ENCODE measurements at places on chromosomes 1 and 21.

DNA sequence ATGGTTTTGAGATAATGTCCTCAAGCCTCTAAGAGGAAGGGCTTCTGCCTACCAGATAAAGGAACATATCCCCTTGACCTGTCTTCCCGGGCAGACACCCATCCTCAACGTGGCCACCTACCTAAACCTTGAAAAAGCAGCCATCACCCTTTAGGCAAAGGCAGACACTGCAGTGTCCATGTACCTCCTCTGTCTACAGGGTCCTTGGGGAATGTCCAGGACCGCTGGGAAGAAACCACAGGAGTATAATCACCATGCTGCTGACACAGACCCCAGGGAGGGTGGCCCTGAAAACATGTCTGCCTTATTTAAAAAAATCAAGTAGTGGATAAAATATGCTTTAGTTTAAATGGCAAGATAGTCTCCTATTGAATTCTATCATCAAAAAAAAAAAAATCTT lies 16.6 kb downstream of the BCAR3 start:
- DNase-seq: no peak

GRCh38 chr1:186492531-186493291 lies 31.8 kb upstream of the PDC start:
- no peak for DNase-seq

- DNase-seq: no peak
These were observed 367.3 kb downstream of the SMYD3 start for GRCh38 chr1:246139745-246140182.

DNA sequence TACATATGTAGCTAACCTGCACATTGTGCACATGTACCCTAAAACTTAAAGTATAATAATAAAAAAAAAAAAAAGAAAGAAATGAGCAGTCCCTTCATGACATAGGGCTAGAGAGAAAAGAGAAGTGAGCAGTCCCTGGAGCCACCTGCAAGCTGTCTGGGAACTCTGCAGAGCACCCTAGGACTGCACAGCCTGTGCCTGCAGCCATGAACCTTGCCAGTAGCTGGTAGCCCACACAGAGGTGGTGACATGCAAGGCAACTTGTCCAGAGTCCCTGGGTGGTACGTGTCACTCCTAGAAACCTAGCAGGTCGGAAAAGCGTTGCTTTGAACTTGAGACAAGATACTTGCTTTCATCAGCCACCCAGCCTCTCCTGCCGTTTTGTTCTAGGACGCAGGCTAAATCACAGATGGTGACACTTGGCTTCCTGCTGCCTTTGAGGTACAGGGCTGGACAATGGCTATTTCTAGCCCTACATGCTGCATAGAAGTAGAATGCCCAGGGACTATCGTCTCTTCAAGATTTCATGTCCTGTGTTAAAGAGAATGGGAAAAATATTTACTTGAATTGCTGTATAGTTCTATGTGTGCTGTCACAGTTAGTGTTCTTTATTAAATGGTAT lies 260.9 kb downstream of the LTN1 start:
- no peak for DNase-seq

GRCh38 chr1:224061436-224061835 lies 52.5 kb upstream of the FBXO28 start:
- DNase-seq: no peak

DNA sequence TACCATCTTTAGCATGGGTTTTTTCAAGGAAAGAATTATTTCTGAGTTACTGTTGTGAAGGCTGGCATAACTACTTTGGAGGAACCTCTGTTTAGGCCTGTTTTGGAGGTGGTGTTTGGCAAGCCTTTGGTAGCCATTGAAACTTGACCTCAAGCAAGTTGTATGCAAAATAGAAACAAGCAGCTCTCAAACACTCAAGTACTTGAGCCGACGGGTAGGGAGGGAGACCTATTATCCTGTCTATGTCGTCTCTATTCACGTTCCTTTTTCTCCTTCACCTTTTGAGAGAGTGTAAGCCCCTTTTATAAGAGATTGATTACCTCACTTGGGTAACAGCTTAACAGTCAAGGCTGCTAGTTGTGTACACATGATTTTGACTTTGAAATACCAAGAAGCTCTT lies 878.3 kb upstream of the CXADR start:
- no peak for DNase-seq

GRCh38 chr1:244171241-244171985 lies 120.3 kb downstream of the ZBTB18 start:
- DNase-seq: peak; percentile 26

GRCh38 chr1:66305927-66306326 lies 228.0 kb upstream of the SGIP1 start:
- DNase-seq: no peak

GRCh38 chr21:38524168-38525153 lies 26.2 kb upstream of the ERG start:
- no peak for DNase-seq

DNA sequence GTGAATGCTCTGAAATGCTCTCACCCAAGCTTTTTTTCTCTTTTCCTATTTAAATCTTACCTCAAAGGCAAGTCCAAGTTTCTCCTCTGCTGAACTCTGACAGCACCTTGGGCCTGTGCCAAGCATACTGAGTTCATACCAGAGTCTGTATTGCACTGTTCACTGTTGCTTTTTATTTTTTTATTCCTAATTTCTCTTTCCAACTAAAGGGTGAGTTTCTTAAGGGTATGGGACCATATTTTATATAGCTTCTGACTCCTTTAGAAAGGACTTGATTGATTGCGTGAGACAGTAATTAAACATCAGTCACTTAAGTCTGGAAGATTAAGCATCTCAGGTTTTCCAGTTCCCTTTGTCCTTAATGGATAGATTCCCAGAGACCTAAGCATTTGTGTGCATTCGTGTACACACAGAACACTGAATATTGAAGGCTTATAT lies 69.9 kb downstream of the CACHD1 start:
- DNase-seq: peak; percentile 8

- no peak for DNase-seq
These were observed 355.7 kb upstream of the DUSP10 start for GRCh38 chr1:222097588-222097987.

DNA sequence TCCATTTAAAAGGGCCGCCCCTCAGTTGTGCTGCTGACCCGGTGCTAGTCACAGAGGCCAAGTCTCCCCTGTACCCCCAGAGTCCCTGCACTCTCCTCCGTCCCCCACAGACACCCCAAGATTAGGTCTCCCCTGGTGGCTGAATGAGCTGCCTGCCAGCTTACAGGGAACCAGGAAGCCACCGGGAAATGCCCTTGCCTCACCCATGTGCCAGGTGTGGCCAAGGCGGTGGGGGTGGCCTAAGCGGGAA lies 32.7 kb downstream of the HSPG2 start:
- no peak for DNase-seq

DNA sequence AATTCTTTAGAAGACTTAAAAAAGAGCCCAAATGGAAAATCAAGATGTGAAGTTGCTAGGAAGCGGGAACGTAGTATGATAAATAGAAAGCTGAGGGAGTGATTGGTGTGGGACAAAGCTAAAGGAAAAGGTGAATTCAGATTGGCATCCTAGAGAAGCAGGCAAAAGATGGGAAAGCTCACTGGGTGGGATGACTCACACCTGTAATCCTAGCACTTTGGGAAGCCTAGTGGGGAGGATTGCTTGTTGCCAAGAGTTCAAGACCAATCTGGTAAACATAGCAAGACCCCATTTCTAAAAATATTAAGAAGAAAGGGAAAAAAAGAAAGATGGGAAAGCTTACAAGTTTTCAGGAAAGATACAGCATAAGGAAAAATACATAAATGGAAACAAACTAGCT lies 1.8 kb downstream of the MRPS21 start:
- DNase-seq: no peak

GRCh38 chr21:45372732-45373355 lies 32.1 kb upstream of the COL18A1 start:
- DNase-seq: no peak

- no peak for DNase-seq
These were observed 15.5 kb downstream of the CHI3L2 start for GRCh38 chr1:111242805-111243523.

DNA sequence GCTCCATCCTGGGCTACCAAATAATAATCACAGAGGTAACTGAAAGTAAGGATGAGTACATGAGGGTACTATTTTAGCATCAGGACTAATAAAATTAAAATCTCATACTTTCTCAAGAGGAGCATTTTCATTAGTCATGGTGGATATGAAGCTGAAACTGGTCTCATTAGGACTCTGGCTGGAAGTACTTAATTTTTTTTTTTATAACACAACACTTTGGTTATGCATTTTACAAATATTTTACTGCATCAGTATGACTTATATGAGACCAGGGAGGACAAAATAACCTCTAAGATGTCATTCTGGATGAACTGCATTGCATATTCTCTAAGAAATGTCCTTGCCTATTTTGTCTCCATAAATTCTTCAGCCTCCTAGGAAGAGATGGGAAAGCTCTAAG lies 290.9 kb downstream of the HLX start:
- DNase-seq: no peak

- DNase-seq: no peak
These were observed 11.0 kb downstream of the DNM3 start for GRCh38 chr1:171852272-171852671.

DNA sequence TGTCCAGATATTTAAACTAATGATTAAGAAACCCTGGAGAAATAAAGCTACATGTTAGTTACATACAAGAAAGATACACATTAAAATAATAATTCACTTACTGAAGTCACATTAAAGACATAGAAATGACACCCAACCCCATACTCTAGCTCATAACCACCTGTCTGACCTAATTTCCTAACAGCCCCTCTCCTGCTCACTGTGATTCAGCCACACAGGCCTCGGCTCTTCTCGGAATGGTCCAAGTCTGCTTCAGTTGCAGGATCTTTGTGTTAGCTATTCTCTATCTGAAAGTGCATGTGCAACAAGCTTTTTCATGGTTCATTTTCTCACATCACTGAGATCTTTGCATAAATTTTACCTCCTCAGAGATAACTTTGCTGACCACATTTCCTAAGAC lies 209.8 kb downstream of the TM2D1 start:
- no peak for DNase-seq

DNA sequence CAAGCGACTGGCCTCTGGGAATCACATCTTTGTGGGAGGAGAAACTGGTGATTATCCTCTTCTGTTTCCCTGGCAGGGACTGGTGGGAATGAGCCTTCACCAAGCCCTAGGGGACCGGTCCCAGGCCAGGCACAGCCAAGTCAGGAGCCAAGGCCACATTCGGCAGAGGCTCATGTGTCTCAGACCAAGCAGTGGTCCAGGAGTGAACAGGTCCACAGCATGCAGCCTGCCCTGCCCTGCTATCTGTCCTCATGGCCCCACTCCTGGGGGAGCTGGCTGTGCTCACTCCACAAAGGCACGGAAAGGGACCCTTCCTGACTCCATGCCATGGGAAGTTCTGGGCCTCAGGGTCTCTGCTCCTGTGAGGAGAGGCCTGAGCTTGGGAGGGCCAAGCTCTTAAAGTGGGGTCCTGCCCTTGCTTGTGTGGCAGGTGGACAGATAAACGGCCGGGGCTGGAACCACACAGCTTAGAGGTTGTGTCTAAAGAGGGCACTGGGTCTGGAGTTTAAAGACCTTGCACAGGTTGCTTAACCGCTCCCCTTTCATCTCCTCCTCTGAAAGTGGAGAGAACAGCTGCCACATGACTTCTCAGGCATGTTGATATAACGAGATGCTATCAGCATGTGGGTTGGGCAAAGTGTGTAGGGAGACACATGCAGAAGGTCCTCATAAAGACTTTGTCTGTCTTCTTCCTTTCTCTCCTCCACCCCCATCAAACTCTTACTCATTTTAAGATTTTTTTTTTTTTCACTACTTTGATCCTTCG lies 57.5 kb downstream of the CASQ2 start:
- peak; percentile 51 for DNase-seq

GRCh38 chr1:169928438-169929209 lies 34.9 kb upstream of the SCYL3 start:
- no peak for DNase-seq

- DNase-seq: no peak
These were observed 15.8 kb downstream of the NR5A2 start for GRCh38 chr1:200043336-200043668.

DNA sequence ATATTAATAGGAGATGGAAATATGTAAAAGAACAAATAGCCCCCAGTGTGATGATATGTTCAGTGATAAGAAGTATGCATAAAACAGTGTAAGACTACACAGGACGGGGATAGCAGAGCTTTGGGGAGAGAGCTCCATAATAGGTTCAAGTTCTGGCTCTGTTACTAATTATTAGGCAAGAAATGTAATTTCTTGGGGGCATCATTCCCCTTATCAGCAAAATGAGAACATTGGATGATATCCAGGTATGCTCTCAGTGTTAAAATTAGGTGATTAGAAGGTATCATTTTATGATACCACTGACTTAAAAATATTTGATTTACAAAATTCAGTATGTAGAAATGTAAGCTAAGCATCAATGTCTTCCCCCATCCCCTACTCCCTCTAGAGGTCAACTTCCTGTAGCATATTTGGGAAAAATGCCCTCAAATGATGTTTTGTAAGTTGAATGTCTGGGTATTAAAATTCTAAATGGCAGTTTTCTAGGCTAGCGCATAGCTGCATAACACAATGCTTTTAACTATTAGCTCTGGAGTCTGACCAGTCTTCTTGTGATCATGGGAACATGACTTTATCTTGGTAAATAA lies 585.7 kb upstream of the CAMK1G start:
- no peak for DNase-seq

GRCh38 chr1:181661569-181661968 lies 178.3 kb downstream of the CACNA1E start:
- DNase-seq: no peak

DNA sequence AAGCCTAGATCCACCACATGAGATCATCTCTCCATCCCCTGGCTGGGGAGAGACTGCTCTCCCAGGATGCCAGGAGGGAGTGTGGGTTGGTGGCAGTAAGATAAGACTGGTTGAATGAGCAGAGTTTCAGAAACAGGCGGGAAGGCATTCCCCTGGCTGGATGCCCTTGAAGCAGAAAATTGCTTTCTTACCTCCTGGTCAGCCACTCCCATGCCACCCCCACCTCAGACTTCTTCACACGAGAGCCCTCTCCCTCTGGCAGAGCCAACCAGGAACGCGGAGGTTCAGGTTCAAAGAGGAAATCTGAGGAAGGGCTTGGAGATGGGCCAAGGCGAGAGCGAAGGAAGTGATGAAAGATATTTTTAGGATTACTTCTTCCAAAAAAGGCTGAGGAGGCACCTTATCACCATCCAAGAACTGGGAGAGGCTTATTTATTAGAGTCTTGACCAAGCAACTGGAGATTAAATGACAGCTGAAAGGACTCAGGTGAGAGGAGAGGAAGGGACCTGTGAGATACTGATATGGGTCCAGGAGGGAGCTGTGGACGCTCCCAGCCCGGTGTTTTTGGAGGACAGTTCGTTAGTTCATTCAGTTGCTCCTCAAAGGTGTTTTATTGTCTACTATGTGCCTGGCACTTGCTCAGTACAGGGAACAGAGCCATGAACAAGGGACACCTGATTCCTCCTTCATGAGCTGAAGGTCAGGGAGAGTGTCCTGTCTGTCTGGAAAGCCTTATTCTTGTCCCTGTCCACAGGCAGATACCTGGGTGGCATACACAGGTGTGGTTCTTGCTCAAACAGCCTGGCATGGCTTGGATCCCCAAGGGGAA lies 18.9 kb upstream of the SLC26A9 start:
- no peak for DNase-seq

DNA sequence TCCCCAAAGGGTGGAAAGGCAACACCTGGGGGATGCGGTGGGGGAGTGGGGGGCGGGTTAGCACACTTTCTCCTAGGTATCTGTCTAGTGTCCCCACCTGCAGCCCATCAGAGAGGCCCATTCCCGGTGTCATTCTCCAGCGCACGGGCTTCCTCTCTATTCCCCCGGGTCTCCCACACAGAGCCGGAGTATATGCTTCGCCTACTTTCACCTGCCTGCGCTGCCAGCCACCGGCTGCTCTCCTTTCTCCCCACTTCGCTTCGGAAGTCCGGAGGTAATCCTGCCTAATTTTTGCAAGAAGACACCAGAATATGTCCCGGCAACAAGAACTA lies 852 bp downstream of the RGS7 start:
- DNase-seq: no peak

- no peak for DNase-seq
These were observed 402.3 kb downstream of the PTBP2 start for GRCh38 chr1:97123717-97124431.

All from posterior cingulate gyrus (tissue), 11 donors.